ENCODE measurements at places on chromosomes 6 and 20.

- no peak for DNase-seq
Measured at GRCh38 chr20:1033751-1034414, 31.8 kb upstream of the RSPO4 start.

GRCh38 chr20:46007671-46008070 lies 1.0 kb upstream of the MMP9 start:
- no peak for DNase-seq

DNA sequence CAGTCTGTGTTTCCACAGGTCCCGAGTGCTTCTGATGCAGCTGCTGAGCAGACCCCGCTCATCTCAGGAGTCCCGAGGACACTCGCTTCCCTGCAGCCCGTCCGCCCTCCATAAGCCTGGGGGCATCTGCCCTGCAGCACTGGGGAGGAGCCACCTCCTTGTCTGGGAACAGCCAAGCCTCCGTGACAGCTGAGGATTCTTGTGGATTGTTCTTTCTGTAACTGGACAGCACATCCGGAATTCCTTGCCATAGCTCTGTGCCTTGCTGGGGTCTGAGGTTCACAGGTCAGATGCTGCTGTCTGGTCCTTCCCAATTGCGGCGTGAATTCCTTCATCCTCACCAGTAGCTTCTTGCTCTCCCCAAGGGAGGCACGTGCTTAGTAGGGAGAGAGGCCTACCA lies 38.4 kb upstream of the FNDC1 start:
- DNase-seq, result no peak

- no peak for DNase-seq
Measured at GRCh38 chr6:123007885-123008284, 11.8 kb downstream of the CLVS2 start.

- no peak for DNase-seq
Measured at GRCh38 chr20:49624317-49624716, 56.4 kb upstream of the PTGIS start.

DNA sequence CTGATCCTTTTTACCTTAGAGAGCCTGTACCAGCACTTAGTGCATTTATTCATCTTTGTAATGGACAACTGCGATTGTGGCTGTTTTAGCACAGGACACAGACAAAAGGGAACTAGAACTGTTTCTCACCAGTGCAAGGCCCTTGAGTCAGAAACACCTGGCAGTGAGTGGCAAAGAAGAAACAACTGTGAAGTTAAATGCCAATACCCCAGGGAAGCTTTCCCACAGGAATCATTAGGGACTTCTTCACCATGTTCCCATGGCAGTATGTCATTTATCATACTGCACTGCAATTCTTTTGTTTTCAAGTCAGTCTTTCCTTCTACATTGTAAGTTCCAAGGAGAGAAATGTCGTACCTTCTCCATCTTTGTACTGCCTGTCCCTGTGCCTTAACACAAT lies 28.6 kb upstream of the CDYL start:
- no peak for DNase-seq

Data from stimulated activated CD8-positive, alpha-beta memory T cell treated with anti-CD3 and anti-CD28 coated beads, Interleukin-7, amount 100 ng/mL, for 1 hour (primary cell).